Stimulated activated CD8-positive, alpha-beta memory T cell treated with anti-CD3 and anti-CD28 coated beads, Interleukin-15, amount 100 ng/mL, for 1 hour (primary cell): ENCODE measurements at places on chromosomes 2 and 18.

DNA sequence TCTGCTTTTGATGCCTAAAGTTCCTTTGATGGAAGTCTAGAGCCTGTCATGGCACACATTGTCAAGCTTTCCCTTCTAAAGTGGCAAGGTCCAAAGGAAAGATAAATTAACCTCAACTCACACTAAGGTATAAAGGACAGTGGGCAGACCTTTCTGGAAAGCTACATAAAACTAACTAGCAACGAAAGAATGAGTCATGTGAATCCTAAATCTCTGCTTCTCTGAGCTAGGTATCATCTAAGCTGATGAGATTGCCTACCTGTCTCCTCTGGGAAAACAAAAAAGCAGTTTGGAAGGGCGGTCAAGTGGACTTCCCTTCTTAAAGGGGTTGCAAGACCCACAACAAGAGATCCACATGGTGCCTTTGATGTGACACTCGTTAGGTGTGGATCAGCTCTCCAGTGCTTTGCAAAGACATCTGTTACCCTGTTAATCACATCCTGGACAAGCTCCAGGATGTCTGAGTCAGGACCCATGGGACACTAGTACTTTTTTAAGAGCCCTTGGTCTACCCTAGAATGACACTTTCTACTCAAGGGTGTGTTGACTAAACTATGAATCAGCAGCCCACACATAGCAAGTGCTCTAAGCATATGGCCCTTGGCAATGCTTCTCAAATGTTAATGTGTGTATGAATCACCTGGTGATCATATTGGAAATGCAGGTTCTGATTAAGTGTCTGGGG, 173.5 kb downstream of the ALK start:
- no peak for DNase-seq

DNA sequence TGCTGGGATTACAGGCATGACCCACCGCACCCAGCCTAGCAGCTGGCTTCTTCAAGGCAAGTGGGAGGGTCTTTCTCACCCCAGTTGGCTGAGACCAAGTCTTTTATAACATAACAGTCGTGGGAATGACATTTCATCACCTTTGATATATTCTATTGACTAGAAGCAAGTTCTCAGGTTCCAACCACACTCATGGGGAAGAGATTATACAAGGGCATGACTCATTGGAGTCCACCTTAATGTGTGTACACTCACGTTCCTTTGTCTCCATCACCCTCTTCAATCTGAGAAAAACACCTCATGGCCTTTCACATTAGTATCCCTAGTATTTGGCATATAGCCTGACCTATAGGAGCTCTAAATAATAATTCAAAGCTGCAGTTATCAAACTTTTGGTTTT, 2.8 kb upstream of the BBS5 start:
- DNase-seq: no peak

DNA sequence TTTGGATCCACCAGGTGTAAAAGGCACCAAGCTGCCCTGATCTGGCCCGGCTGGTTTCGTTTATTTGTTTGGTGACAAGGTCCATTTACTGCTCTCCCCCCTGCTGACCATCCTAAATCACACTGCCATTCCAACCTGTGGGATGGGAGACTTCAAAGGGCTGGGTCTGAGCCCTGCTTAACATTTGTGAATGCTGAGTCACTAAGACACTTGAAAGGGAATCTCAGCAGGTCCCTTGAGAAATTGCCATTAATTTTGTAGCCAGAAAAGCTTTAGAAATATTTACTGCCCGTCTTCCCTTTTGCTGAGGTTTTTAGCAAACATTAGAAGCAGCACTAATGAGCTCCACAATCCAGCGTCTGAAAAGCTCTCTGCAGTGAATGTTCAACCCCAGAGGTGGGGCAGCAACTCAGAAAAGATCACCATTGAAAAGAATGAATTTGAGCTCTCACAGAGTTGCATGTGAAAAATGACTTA, 133.8 kb downstream of the ARL4C start:
- DNase-seq: no peak

DNA sequence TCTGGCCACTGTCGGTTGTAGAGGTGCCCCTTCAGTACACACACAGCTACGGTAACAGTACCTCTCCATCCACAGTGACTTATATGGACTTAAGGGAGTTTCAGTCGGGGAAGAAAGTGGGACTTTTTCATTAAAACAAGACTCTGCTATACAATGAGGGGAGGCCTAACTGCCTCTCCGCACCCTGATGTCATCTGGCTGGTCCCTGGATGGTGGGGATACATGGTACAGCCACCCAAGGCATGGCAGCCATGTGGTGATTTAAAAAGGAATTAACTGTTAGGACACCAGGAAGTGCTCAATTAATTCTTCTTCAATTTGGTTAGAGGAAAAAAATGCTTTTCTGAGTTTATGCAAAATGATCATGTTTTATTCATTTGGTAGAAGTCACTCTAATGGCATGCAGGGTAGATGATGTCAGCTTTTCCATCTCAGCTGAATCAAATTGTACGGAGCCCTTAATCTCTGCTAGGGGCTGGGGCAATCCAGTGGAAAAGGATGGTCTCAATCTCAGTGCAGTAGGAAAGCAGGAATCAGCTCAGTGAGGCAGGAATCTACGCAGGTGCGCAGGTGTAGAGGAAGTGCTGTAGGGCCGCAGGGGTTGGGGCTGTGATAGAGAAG, 243.9 kb downstream of the PRKCE start:
- no peak for DNase-seq

GRCh38 chr2:174959787-174960186, 45.4 kb downstream of the CHN1 start:
- DNase-seq: no peak

- DNase-seq: no peak
Measured at GRCh38 chr2:220583725-220584124, 956.3 kb downstream of the SLC4A3 start.
